Thymus (tissue), 14 donors: ENCODE measurements at places on chromosomes 6 and 20. TPM values are rescaled to one million over a fixed set of nuclear protein-coding genes. Genes with fewer than 3 reads are reported as not detected.
A peak's percentile ranks its signal among the peaks of the same experiment; 100 is the strongest.

The GLYATL3 gene
- total RNA-seq = 0.33 TPM

The MTFR2 gene
- 2.5 TPM for total RNA-seq

The CEP57L1 gene
- 22.2 TPM for total RNA-seq

The POM121L2 gene
- not detected for total RNA-seq

The PTK6 gene
- 0.19 TPM for total RNA-seq

The TP53INP2 gene
- total RNA-seq = 0.33 TPM

The ZNF165 gene
- total RNA-seq = 0.99 TPM

The TMEM244 gene
- not detected for total RNA-seq

The PTCHD4 gene
- total RNA-seq = 0.09 TPM

The OOEP gene
- not detected for total RNA-seq

The ENPP4 gene
- total RNA-seq = 13.6 TPM

The ZNF512B gene
- 10.0 TPM for total RNA-seq

The KHDC1L gene
- 1.4 TPM for total RNA-seq

The TBXT gene
- not detected for total RNA-seq

The PNPLA1 gene
- 0.09 TPM for total RNA-seq

The SLC17A3 gene
- 0.14 TPM for total RNA-seq

The EPHA7 gene
- total RNA-seq = 0.52 TPM

- DNase-seq = no peak
Observed at GRCh38 chr6:119163006-119163405, 84.5 kb upstream of the FAM184A start.

GRCh38 chr6:111759836-111760785 lies 113.1 kb downstream of the FYN start:
- no peak for DNase-seq

GRCh38 chr6:167762259-167762962 lies 64.3 kb upstream of the AFDN start:
- DNase-seq = no peak

- no peak for DNase-seq
Observed at GRCh38 chr6:51116723-51117122, 298.1 kb downstream of the TFAP2B start.

DNA sequence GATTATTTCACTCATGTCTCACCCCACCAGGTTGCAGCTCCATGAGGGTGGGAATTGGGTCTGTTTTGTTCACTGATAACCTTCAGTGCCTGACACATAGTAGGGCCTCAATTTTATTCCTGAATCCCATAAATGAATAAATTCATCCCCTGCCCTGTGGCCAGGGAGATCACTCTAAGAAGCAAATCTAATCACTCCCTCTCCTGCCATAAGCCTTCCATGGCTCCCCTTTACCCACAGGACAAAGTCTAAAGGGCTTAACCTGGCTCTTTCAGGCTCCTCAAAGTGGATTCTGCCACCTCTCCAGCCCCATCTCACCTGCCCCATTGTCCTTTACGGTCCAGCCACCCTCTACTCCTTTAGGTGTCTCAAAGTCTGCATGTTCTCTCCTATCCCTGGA lies 141.8 kb upstream of the PTPN1 start:
- DNase-seq = no peak

DNA sequence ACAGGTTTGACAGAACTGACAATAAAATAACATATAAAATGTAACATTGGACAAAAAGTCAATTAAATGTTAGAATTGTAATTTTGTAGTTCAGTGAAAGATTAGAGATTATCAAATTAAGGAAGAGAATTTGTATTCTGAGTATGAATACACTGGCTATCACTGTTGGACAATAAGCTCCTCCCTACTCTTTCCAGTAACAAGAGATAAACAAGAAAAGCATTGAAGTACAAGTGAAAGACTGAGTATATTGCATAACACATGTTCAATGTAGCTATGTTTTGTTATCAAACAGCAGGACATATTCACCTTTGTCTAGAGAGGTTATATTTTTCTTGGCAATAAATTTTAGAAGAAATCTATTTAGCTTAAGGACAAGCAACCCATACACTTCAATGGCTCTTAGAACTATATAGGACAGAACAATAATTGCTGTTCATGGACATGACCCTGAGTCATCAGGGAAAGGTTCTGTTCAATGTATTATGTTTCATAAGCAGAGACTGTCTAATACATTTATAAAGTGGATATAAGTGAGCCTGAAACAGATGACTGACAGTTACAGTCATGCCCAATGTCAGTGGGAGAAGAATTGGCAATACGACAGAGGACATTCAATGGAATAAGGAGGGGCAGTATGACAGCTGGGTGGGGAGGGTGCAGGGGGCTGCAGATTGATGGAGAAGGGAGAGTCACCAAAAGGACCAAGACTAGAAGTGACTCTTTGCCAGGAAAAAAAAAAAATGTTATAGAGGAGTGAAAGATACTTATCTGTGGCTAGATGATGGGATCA lies 520.4 kb downstream of the FRK start:
- DNase-seq = no peak

DNA sequence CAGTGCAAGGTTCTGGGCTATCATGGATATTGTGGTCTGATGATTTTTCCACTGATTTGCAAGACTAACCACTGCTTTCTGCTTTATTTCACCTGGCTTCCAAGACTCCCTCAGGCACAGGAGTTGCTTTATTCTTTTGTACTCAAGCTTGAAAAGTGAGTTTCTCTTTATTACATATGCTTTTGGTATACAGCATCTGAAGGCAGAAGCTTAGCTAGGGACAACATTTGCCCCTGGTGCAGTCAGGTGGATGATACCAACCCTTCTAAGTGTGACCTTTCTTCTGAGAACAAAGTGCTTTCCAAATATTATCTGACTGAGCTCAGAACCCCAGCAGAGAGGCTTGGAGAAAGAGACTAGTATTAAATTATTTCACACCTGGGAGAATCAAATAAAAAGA lies 94.0 kb upstream of the PHACTR1 start:
- DNase-seq = no peak

DNA sequence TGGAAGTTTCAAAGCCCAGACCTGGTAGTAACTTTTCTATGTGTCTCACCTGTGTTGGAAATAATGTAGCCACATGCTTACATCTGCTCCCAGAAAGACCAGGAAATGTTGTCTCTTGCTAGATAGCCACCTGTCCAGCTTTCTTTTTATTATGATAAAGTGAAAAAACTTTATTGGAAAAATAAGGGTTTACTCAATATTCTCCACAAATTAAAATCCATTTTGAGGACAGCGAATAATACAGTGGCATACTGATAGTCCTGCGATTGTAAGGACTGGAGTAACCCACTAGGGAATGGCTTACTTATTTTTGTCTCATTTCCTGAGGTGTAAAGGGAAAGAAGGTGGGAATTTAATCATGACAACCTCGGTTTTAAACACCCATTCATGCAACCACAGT lies 100.1 kb downstream of the HFE start:
- no peak for DNase-seq

GRCh38 chr6:13268913-13269518 lies 59.3 kb downstream of the TBC1D7 start:
- DNase-seq = no peak

DNA sequence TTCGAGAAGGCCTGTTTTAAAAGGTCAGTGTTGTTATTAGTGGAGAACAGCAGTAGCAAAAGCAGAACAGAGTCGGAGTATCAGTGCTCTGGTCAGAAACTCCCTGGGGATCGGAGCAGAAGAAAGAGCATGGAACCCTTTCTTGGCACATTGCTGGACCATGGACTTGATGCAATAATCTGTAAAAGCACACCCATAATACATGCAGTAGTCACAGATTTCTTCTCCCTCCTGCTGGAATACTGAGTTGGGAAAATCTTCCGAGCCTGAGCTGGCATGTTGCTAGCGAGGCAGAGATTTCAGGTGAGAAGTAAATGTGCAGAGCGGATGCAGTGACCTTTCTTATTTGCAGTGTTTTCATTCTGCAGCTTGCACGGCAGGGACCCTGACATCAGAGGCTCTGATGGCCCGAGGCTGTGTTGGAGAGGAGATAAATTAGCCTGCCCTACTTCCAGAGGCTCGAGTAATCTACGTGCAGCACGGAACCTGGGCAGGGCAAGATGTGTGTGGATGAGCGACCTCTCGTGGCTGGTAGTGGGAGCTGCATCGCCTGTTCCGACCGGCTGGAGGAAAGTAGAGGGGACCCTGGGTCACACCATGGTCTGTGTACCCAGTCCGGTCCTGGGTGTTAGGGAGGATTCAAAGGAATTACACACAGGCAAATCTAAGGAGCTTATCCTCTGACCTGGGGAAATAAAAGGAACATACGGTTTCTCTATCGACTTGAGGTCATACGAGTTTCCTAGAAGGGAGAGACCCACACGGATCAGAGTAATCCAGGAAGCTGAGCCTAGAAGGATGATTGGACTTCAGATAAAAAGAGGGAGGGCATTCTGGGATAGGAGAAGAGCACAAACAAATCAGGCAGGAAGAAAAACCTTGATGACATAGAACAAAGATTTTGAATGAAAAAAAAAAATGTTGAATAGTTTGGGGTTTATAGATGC lies 137.0 kb upstream of the STMND1 start:
- no peak for DNase-seq

DNA sequence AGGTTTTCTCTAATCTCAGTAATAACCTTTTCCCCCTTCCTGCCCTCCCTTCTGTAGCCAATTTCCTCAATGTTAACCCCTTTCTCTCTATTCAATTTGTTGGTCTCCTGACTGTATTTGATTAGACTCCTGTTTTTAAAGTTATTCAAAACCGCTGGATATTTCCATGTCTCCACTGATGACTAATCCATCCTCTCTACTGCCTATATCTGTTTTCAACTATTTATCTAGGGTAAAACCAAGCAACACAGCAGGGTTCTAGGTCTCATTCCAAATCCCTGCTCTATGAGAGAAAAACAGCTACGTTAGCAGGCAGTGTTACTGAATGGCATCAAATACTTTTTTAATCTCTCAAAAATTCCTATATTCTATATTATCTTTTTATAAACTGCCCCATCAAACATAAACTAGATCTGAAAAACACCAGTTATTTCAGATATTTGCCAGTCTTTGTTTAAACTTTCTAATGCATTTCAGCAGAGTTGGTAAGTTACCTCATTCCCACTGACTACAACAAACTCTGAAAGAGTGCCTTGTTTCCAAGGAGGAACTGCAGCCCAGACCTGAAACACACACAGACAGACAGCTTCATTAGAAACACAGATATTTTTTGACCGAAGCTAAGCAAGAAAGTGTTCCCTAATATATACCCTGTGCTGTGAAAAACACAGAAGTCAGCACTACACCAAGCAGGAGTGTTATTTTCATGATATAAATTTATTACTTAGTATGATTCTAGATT lies 8.2 kb downstream of the RTN4IP1 start:
- DNase-seq = no peak

GRCh38 chr20:22576273-22576672 lies 8.1 kb downstream of the FOXA2 start:
- DNase-seq = no peak

- no peak for DNase-seq
Observed at GRCh38 chr6:137217801-137218472, 1.2 kb downstream of the IFNGR1 start.

- no peak for DNase-seq
Observed at GRCh38 chr6:40849546-40849945, 189.5 kb downstream of the UNC5CL start.

GRCh38 chr20:63272105-63273058 lies at the start of gene ARFGAP1:
TSS of gene ARFGAP1 (plus strand) at chr20:63272813. CDS start at chr20:63275581, 2,768 bp downstream.
- peak; percentile 90 for DNase-seq

GRCh38 chr6:13013681-13014503 lies 297.3 kb downstream of the PHACTR1 start:
- no peak for DNase-seq

DNA sequence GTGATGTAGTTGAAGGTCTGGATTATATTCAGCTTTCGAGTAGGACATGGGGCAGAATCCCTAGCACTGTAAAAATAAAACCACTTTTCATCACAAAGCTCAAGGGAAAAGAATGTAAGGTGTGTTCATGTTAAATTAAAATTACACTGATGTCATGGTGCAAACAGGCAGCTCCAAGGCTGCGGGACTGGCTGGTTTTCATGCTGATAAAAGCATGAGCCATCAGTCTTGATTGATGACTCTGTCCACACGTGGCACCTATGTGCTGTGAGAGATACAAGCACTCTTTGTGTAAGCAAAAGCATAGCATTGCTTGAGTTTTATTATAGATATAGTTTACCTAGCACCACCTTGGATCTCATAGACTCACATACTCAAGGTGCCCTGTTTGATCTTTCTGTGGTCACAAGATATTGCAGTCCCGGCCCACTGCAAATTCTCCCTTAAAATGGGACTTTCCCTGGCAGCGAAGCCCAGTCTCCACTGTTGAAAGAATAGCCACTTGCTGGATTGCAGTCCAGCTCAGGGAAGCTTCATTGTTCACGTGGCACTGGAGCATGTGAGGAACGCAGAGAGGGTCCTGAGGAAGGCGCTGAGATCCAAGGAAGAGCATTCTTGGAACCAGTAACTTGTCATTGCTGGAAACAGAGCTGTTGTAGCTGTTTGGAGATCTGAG lies 90.6 kb downstream of the TIAM2 start:
- no peak for DNase-seq

GRCh38 chr6:163691049-163691448 lies 276.5 kb downstream of the QKI start:
- no peak for DNase-seq

DNA sequence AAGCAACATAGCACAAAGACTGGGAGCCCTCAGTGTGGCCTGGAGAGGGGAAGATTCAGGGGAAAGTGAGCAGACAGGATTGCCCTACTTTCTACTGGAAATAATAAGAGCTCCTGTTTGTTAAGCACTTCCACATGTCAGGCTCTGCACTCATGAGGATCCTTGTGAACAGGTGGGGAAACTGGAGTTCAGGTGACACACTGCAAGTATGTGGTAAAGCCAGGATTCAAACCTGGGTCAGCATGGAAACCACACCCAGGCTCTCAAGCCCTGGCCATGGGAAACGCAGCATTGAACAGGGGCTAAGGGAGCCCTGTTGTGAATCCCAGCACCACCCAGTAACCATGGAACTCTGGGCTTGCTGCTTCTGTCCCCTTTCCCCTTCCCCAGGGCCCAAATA lies 42.8 kb upstream of the ID1 start:
- no peak for DNase-seq

- DNase-seq = no peak
Observed at GRCh38 chr20:6104493-6105188, 18.2 kb downstream of the FERMT1 start.

GRCh38 chr20:54212226-54212625 lies 4.3 kb downstream of the PFDN4 start:
- DNase-seq = no peak

GRCh38 chr20:44112889-44113617 lies 73.9 kb downstream of the JPH2 start:
- DNase-seq = no peak

DNA sequence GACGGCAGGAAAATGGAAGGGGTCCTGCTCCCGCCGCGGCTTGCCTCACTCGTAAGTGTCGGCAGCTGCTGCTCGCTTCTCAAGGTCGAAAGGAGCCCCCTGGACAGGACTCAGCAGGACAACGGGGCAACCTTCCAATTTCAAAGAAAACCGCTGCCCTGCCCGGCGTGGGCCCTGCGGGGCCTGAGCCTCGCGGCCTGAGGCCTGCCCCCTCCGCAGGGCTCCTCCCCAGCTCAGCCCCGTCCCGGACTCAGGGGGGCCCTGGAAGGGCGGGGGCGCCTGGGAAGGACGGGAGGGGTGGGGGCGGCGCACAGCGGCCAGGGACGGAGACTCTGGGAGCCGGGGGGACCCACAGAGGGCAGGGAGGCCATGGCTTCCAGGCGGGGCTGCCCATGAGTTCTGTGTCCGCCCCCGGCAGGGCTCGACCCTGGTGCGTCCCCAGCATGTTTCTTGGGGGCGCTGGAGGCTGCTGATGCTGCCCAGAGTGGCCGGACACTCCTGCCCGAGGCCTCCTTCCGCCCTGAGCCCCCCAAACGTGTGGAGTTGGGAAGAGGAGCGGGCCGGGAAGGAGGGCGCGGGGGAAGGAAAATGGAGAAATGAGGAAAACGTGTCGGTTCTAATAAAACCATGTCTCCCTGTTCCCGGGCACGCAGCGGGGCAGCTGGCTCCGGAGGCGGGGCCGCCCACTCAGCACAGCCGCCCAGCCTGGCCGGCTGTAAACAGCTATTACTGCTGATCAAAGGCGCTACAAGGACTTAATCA lies 114.6 kb downstream of the DLL1 start:
- DNase-seq = no peak
